ENCODE measurements at places on chromosomes 7 and 10.
A peak's percentile ranks its signal among the peaks of the same experiment; 100 is the strongest.

- DNase-seq: no peak
These were observed 15.9 kb upstream of the AKR1E2 start for GRCh38 chr10:4810092-4810491.

- DNase-seq: no peak
These were observed 167.8 kb upstream of the ITGB1 start for GRCh38 chr10:33125522-33126517.

- DNase-seq: no peak
These were observed 132.6 kb downstream of the AKR1D1 start for GRCh38 chr7:138208864-138209263.

DNA sequence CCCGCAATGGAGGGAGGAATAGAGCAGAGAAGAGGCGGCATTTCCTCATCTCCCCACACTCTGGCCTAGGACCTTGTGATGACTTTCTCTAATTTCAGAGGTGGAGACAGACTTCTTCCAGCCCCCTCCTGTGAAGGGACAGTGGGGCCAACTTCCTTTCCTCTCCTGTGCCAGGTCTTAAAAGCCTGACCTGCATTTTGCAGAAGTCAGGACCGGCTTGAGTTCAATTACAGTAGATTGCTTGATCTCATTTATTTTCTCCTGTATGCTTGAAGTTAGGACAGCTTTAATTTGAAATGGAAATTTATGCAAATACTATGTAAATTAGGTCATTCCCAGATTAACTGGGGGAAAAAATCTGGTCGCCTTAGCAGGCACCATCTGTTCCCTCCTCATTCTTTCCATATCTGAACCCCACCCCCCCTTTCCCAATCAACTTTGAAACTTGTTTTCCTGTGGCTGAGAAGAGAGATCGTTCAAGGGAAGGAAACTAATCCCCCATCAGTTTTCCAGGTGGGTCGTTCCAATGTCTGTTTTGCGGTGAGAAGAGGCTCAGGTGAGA lies 57.1 kb downstream of the SYPL1 start:
- no peak for DNase-seq

DNA sequence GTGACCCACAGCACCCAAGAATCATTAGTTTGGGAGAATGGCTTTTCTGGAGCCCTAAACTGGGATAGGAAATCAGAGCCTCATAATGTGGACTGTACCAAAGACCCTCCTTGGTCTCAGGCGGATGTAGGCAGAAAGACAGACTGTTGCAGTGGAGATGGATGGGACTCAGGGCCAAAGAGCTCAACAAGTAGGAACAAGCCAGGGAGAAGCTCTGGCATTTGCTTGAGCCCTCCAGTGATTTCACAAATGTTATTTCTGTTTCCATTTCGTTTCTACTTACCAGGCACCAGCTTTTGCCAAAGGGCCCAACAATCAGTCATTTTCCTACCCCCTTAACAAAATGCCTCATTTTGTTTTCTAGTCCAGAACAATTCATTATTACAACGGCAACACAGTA lies 762.7 kb downstream of the KCNMA1 start:
- DNase-seq: no peak

GRCh38 chr7:103349805-103350204 lies 2.4 kb downstream of the PSMC2 start:
- no peak for DNase-seq

DNA sequence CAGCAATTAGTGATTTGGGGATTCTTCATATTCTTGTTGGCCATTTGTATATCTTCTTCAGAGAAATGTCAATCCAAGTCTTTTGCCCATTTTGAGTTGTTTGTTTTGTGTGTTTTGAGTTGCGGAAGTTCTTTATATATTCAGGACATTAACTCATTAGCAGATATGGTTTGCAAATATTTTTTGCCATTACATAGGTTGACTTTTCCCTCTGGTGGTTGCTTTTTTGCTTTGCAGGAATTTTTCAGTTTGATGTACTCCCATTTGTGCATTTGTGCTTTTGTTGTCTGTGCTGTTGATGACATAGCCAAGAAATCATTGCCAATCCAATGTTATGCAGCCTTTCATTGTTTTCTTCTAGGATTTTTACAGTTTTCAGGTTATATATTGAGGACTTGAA lies 63.6 kb upstream of the DNAJC1 start:
- DNase-seq: no peak

DNA sequence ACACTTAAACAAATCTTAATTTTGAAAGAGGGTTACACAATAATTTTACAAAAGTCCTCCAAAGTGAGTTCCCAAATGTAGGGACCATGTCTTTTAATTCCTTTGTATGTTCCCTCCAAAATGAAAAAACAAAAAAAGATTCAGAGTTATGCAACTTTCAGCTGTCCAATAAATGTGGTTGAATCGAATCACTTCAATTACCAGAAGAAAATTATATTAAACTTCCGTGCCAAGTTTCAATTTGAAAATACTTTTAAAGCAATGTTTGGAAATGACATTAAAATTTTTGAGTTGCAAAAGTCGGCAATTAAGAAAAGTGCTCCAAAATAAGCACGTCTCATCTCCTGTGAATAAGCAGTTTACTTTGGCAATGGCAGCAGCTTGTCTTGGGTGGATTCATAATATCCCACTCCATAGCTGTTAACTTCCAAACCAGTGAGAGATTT lies 60.3 kb upstream of the C1GALT1 start:
- DNase-seq: no peak

GRCh38 chr7:66542528-66543269 lies 86.0 kb upstream of the KCTD7 start:
- DNase-seq: no peak

GRCh38 chr7:139825666-139826290 lies 3.3 kb upstream of the TBXAS1 start:
- no peak for DNase-seq

DNA sequence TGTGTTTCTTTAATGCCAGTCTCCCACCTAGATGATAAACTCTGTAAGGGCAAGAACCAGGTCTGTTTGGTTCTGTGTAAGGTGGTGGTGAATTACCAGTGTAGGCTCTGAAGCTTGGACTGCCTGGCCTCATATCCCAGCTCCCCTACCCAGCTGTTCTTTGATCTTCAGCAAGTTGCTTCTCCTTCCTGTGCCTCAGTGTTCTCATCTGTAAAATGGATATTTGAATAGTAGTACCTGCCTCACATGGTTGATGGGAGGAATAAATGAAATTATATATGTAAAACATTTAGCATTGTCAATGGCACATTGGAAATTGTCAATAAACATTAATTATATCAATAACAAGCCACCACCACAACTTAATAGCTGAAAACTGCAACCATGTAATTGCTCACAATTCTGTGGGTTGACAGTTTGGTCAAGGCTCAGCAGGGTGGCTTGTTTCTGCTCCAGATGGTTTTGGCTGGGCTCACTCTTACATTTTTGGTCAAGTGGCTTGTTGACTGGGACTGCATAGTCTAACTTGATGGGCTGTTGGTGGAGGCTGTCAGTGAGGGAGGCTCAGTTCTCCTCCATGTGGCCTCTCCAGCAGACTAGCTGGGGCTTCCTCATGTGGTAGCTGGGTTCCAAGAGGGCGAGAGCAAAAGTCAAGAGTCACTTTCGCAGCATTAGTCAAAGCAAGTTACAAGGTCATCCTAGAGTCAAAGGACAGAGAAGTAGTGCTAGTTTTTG lies 84.5 kb upstream of the DUSP5 start:
- peak; percentile 25 for DNase-seq

DNA sequence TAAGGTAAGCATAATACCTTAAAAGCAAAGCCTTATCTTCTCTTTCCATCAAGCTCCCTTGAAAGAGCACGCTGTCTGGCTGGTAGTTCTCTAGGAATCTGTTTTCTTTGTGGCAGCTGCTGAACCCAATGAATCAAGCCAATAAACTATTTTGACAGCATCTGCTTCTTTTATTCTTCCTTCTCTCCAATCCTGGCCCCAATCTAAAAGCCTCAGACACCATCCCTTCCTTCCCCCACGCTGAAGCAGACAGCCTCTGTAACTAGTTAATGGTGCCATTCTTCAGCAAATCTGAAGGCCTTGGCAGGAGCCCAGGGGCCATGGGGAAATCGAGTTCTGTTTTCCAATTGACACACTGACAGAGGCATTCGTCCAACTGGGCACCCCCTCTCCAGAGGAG lies 186.6 kb upstream of the LYZL1 start:
- no peak for DNase-seq

GRCh38 chr10:85578860-85579259 lies 787.7 kb downstream of the GRID1 start:
- no peak for DNase-seq

GRCh38 chr10:36801660-36802059 lies 323.7 kb upstream of the ANKRD30A start:
- DNase-seq: no peak

- no peak for DNase-seq
These were observed 134.8 kb downstream of the CREB5 start for GRCh38 chr7:28547115-28547514.

GRCh38 chr7:4185721-4186512 lies 496.2 kb upstream of the FOXK1 start:
- no peak for DNase-seq

DNA sequence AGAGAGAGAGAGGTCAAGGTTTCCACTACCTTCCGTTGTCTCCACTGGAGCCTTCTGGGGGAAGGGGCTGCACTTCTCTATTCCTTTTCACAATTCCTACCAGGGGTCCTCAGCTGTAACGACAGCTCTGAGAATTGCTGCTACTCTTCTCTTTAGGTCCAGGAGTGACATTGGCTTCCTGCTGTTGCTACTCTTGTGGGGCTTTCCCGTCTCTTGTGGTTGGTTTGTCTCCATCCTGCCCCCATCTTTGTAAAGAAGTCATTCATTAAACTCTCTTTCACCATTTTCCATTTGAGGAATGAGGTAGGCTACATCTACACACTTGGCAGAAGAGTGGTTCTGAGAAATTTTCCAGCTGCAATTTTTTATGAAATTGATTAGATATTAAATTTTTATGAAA lies 238.8 kb upstream of the LYZL1 start:
- DNase-seq: no peak

DNA sequence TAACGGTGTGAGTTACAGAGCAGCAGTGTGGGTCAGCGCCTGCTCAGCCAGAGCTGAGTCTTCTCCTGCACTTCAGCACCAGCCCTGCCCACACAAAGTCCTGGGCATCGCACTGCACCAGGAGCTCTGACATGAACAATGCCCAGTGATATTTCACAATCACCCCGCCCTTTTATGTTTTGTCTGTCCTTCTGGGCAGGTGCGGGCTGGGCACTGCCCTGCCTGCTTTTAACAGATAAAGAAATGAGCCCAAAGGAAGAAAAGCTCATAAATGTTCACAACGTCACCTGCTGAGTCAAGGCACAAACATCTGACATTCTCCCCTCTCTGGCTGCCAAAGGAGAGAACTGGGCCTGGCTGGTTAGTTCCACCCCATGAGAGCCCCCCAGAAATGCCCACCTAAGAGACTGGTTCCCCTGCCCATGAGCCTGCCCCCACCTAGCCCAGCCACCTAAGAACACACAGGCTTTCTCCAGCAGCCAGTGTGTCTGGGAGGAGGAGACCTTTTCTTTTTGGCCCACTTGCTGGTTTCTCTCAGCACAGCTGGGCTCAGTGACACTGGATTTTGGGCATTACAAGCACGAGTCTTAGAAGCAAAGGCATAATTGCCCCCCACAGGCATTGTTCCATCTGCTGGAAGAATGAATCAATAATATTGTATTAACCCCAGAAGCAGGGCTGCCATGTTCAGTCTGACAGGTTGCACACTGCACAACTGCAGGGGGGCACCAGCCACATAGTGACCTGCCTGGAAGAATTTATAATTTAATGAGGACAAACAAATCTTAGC lies 22.3 kb downstream of the CALML3 start:
- no peak for DNase-seq

- no peak for DNase-seq
These were observed 86.5 kb upstream of the NMT2 start for GRCh38 chr10:15254808-15255648.

DNA sequence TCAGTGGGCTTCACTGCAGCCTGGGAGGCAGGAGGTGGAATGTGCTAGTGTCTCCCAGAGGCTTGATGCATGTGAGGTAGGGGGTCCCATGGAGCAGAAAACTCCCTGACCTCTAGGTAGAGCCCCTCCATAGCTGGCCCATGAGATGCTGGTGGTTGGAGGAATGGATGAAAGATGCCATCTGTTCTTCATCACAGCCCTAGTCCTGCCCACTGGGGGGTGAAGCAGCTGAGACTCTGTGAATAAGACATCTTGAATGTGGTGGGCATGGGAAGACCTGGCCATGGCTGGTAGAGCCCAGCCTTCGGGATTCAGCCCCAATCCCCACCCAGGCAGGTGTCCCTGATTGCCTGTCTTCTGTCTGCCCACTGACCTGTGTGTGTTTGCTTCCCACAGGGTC lies 92.5 kb downstream of the COL13A1 start:
- DNase-seq: no peak

DNA sequence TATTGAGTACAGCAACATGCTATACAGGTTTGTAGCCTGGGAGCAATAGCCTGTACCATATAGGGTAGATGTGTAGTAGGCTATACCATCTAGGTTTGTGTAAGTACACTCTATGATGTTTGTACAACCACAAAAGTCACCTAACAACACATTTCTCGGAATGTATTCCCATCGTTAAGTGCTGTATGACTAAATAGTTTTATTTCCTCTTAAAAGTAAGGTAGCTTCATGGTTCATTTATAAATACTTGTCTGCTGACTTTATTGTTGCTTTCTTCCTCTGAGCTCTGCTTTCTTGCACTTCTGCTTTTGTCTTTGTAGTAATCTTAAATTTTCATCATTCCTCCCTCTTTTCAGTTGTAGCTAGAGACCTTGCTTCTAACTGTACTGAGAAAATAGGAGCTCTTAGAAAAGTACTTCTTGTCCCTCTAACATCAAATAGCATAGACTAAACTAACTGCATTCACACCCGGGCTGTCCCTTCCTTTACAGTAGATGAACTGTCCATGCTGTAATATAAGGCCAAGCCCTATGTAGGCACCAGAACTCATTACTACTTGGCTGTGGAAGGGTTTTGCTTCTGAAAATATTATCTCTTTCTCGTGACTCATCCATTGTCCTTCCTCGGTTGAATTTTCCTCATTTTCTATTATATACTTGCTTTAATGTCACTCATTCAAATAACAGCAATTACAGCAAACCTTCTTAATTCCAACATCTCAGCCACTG lies 55.4 kb upstream of the FAM3C start:
- no peak for DNase-seq

DNA sequence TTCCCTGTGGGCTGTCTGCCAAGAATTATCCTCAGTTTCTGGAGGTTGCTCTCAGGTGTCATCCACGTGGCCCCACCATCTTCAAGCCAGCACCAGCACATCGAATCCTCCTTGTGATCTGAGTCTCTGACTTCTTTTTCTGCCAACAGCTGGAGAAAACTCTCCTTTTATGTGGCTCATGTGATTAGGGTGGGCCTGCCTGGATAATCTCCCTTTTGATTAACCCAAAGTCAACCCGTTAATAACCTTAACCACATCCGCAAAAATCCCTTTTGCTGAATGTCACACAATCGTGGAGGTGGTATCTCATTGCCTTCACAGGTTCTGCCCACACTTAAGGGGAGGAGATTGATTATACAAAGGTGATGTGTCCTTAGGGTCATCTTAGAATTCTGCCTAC lies 73.8 kb downstream of the LRGUK start:
- DNase-seq: no peak
